Foreskin keratinocyte (primary cell): ENCODE measurements at places on chromosomes 3 and 15.

- no peak for DNase-seq
These were observed 928.8 kb upstream of the ALCAM start for GRCh38 chr3:104437891-104438290.

- DNase-seq: no peak
These were observed 7.2 kb upstream of the CRYGS start for GRCh38 chr3:186551387-186551786.

GRCh38 chr3:168839653-168840052 is 743.9 kb upstream of the GOLIM4 start:
- no peak for DNase-seq

DNA sequence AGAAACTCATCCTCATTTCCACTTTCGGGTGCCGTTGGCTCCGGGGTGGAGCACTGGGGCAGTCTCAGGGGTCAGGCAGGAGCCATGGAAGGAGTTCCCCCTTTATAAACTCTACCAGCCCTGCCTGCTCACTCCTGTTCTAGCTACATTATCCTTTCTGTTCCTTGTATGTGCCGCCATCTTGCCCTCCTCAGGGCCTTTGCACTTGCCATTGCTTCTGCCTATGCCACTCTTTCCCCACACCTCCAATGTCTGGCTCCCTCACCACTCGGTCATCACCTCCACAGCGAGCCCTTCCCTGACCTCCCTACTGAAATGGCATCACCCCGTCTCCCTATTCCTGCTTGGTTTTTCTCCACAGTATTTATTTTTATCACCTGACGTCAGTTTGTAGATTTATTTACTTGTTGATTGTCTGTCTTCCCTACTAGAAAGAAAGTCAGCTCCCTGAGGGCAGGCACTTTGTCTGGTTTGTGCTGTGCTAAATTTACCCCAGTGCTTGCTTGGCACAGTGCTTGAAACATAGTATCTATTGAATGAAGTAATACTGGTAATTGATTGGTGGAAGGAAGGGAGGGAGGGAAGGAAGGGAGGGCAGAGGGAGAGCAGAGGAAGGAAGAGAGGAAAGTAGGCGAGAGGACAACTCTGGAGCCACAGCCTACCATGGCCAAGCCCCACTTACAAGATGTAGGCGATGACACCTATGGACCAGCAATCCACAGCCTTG is 8.8 kb downstream of the CAMK1 start:
- DNase-seq: no peak

DNA sequence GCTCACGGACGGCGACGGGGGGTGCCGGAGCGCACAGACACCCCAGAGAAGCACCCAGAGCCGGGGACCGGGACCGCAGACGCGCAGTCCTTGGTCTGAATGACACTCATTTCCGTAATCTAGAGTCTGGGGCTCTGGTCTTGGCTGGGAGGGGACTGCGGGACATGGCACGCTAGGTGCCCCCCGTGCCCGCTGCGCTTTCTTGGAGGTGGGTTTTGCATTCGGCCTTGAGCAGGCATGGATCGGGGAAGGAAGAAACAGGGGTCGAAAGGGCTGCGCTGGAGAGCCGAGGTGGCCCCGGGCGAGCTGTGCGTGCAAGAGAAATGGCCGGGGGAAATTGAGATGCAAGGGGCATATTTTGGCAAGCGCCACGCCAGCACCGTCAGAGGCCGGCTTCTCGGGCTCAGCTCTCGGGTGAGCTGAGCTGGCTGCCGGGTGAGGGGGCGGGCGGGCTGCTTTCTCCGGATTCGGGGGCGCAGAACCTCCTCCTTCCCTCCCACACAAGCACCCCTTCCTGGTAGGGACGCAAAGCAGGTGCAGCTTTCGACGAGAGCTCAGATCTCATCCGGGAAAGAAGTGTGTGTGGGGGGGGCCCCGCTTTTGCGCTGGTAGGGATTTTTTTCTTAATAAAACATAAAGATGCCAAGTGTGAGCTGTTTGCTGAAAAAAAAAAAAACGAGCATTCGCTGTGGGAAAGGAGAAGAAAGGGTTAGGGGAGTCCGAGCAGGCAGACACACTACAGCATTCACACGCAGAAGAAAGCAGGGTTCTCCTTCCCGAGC is 963 bp upstream of the NTRK3 start:
- DNase-seq: no peak

DNA sequence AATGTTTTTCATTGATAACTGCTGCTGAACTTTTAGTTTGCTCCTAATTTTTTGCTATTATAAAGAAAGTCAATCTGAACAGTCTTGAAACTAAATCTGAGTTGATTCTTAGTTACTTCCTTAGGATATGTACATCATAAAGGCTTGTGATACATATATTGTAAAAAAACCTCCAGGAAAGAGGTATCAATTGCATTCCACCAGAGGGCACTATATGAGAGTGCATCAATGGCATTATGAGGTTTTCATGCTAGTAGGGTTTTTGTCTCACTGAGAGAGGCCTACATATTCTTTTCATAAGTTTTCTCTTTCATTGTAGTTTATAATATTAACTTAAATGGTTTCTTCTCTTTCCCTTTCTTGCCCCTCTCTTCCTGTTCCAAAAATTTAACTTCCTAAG is 46.9 kb downstream of the PIK3R4 start:
- DNase-seq: no peak

DNA sequence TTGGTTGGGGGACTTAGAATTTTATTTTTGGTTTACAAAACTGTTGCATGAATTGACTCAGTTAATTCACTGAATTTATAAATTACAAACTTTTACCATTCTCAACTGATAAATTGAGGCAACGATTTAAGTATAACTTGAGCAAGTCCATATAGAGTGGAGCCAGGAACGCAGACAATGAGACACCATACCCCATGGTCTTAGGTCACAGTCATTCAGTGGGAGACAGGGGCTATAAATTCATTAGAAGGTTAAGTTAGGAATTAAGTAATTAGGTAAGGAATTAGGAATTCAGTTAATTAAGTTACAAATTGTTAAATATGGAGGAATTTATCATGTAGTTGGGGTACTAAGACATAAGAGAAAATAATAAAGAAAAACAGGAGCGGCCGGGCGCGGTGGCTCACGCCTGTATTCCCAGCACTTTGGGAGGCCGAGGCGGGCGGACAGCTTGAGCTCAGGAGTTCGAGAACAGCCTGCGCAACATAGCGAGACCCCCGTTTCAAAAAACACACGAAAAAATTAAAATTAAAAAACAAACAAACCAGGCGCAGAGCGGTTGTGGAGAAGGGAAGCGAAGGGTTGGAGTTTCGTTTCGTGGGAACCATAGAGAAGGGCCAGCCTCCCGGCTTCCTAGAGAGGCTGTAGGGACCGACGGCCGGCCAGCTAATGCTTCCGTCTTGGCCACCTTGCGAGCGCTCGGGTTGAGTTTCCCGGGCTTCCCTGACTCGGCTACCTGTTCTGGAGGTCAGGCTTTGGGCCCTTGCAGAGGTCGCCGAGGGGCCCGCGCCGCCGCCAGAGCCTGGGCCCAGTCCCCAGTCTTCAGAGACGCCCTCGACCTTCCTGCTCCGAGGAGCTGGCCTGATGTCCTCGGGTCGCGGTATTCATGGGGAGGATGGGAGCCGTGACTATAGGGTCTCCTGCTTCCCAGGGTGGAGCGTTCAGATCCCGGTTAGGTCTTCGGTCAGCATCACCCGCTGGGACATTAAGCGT is at the start of gene ZNF619:
Gene ZNF619, plus strand, starts transcription at position 645 of the 993 bp plus-strand sequence. CDS start 858 bp downstream, outside the sequence.
- DNase-seq: peak; percentile 68

DNA sequence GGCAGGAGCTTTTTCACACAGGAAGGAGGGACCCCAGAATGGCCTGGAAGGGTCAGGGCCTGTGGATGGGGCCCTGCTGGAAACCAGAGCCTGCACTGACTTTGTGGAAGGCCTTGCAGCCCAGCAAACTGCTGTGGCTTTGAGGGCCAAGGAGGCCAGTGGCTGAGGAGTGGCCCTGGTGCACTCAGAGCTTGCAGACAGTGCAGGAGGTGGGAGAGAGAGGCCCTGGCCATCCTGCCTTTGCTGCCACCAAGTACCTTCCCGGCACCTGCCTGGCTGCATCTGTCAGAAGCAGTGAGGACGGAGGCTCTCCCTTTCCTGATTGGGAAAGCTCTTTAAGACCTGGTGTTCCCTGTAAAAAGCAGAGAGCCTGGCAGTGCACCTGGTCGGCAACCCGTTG is 6.4 kb downstream of the PSTPIP1 start:
- DNase-seq: no peak

- no peak for DNase-seq
These were observed 185.1 kb upstream of the GALNT15 start for GRCh38 chr3:15989419-15989818.

GRCh38 chr3:134252766-134253165 is 2.1 kb upstream of the RYK start:
- no peak for DNase-seq

DNA sequence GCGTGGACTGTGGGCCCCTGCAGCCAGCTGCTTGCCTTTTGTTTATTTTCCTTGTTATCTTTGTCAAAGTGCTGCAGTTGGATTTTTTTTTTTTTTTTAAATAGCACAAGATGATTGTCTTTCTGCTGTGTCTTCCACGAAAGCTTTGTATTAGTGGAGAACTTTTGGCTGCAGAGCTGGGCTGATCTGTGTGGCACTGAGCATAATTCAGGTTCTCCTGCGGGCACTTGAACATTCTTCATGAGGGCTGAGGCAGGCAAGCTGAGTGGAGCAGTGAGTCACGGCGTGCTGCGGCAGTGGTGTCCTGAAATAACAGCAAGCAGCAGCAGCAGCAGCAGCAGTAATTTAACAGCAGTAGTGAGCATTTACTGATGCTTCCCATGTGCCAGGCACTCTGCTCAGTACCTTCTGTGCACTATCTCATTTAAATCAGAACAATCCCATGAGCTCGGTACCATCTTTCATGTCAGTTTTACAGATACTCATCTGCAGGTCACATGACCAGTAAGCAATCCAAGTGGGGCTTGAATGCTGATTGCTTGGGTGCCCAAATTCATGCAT is 45.8 kb downstream of the MITF start:
- peak; percentile 33 for DNase-seq

DNA sequence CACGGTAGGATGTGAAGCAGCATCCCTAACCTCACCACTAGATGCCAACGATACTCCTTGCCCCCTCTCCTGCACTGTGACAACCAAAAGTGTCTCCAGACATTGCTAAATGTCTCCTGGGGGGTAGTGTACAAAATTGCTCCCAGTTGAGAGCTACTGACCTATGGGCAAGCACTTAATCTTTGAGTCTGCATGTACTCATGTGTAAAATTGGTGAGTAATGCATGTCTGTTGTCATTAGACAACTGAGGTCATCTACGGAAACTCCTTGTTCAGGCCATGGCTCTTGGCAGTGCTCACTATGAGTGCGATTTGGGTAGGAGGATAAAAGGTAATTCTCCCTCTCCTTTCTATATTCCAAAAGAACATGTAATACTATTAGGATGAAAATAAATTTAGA is 29.2 kb downstream of the PDHB start:
- DNase-seq: peak; percentile 44

DNA sequence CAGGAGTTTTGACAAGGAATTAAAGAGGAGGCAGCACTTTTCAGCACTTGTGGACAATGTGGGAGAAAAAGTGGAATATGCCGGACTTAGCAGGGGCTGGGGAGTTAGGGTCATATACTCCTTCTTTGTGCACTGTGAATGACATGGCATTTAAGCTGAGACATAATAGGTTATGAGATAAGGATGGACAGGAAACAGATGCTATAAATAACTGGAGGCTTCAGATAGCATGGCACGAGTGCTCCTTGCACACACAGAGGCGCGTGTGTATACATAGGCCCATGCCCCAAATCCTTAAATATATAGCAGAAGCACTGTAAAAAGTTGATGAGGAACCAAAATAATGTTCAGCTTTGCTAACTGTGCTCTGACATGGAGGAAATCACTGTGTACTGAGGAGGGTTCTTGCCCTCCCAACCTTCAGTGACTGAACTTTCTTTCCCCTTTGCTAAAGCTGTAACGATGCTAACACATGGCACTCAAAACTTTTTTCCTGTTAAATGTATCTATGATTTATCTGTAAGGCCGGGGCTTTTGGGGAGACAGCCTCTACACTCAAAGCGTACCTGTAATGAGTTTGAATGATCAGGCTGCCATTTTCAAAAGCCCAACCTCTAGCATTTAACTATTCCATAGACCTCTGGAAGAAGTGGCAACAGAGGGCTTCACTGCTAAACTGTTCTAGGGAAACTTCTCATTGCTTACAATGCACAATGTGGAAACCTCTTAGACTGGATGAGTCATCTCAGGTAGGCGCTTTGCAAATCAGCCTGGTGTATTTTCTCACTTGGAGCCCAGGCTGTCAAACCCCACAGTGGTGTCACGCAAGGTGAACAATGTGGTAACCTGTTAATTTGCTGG is 784.6 kb downstream of the NR2F2 start:
- DNase-seq: no peak

GRCh38 chr3:150248116-150248887 is 159.8 kb upstream of the TSC22D2 start:
- peak; percentile 61 for DNase-seq

- DNase-seq: no peak
These were observed 63.9 kb downstream of the BOC start for GRCh38 chr3:113275258-113275556.

GRCh38 chr3:63562323-63562722 is 90.2 kb upstream of the SNTN start:
- DNase-seq: no peak

DNA sequence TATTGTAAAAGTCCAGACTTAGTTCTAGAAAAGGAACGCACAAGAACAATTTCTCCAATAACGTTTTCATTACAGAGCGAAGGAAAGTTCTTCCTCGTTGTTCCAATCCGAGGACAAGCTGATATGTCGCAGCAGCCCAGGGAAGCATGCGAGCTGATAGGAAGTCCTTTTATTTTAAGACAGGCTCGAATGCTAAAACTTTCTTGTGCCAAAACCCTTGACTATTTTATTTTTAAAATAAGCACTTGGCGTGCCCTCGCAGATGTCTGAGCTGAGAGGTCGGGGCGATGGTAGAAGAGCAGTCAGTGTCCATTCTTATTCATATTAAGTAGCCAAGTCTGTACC is 433 bp upstream of the MITF start:
- DNase-seq: no peak

- no peak for DNase-seq
These were observed 150.6 kb upstream of the ROPN1 start for GRCh38 chr3:124142389-124142970.

DNA sequence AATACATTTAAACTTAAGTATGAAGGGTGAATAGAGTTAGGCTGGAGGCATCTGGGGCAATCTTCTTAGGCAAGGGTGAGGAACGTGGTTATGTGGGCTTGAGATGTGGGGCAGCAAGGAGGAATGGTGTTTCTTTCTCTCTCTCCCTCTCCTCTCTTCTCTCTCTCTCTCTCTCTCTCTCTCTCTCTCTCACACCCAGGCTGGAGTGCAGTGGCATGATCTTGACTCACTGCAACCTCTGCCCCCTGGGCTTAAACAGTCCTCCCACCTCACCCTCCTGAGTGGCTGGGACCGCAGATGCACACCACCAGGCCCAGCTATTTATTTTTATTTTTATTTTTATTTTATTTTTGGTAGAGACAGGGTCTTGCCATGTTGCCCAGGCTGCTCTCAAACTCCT is 4.0 kb upstream of the MGA start:
- no peak for DNase-seq

DNA sequence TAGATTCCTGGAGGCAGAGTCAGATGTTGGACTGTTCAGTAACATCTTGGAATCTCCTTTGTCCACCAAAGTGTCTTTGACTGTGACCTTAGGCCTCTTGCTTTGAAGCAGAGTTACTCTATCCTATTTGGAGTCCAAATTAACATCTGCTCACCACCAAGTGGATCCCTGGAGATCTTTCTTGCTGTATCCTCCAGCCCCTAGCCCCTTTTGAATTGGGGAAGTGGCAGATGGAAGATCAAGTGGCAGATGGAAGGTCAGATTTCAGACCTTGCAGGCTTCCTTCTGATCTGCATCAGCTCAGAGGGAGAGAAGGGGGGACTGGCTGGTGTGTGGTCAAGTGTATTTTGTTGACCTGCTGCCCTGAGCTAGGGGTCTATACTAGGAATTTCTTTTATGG is 125.0 kb upstream of the ROPN1 start:
- DNase-seq: no peak

- peak; percentile 34 for DNase-seq
These were observed 231.3 kb upstream of the KCNMB2 start for GRCh38 chr3:178304758-178305467.
